WTC11 (cell line): ENCODE measurements at places on chromosomes 3 and 15. TPM values are rescaled to one million over a fixed set of nuclear protein-coding genes. Genes with fewer than 3 reads are reported as not detected.

DNA sequence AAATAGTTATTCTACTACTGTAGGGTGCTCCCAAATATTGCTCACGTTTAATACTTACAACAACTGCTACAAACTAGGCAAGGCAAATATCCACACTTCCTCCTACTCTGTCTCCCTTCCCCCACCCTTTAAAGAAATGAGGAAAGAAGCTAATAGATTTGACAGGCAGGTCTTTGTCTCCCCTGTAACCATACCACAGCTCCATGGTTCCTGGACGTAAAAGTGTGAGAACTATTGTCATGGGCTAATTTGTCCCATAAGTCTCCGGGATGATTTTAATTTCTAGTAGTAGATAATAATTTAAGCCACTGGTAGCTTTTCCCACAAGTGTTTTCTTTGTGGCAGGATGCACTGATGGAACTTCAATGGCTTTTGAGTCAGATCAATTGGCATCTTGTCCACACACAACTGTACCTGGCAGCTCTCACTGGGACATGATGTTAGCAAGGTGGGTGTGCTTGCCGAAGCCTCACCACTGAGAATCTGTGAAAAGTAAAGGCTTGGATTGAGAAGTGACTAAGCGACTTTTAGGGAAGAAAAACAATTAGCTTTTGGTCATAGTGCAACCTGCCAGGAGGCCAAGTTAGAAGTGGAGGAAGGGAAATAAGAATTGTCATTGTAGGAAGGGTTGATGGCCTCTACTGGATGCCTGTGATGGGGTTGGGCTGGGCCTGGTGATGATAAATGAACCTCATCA lies 1.4 kb upstream of the CPOX start:
- H3K27me3 ChIP-seq = no peaks in the 10 kb centered on the region
- H3K4me1 ChIP-seq = peaks cover 31% of the 10 kb centered on the region
- no peak overlapping the region for H3K27ac ChIP-seq
- H3K36me3 ChIP-seq = peaks cover 14% of the 10 kb centered on the region

DNA sequence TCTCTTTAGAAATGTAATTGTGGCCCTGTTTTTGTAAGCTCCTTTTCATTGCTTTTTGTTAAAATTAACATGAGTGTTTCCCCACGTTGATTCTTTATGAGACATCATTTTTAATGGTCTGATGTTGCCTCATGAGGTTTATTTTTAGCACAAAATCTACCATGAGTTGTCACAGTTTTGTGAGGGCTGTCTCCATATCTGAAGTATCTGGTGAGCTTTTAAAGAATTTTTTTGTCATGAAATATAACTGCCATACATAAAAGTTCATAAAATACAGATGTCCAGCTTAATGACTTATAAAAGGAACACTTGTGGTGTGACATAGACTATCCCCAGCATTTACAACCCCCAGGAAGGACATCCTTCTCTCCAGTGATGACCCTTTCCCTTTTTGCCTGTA lies 34.3 kb upstream of the CEMIP start:
- peaks cover 44% of the 10 kb centered on the region for H3K4me1 ChIP-seq
- H3K36me3 ChIP-seq = peaks cover 3% of the 10 kb centered on the region; the same call in 1 of the 2 replicates
- H3K27me3 ChIP-seq = no peaks in the 10 kb centered on the region
- no peak overlapping the region for H3K4me3 ChIP-seq
- DNase-seq = no peak

DNA sequence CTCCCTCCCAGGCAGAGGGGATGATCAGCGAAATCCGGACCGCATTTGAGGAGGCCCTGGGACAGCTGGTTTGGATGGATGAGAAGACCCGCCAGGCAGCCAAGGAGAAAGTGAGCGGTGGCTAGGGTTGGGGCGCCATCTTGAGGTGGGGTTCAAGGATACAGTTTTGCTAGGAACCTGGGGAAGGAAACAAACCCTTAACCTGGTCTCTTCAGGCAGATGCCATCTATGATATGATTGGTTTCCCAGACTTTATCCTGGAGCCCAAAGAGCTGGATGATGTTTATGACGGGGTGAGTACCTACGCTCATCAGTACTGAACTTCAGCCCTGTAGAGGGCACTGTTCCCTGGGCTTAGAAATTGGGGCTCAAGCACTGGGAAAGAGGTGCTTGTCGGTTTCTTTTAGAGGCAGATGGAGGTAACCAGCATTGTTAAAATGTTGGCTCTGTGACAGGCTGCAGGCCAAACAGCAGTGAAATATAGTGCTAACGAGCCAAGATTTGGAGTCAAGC lies 9.6 kb upstream of the PSMD2 start:
- H3K4me3 ChIP-seq = no peak overlapping the region
- H3K4me1 ChIP-seq = peaks cover 5% of the 10 kb centered on the region; the same call in 1 of the 2 replicates
- no peak overlapping the region for H3K27ac ChIP-seq

- peaks cover 13% of the 10 kb centered on the region; the same call in 1 of the 2 replicates for H3K36me3 ChIP-seq
- H3K4me1 ChIP-seq = peaks cover 4% of the 10 kb centered on the region
- H3K4me3 ChIP-seq = no peak overlapping the region
Measured at GRCh38 chr3:5428607-5429516, 241.4 kb downstream of the EDEM1 start.

- no peak overlapping the region for H3K27ac ChIP-seq
- H3K4me1 ChIP-seq = peaks cover 30% of the 10 kb centered on the region
- no peaks in the 10 kb centered on the region for H3K36me3 ChIP-seq
- no peaks in the 10 kb centered on the region for H3K27me3 ChIP-seq
- no peak for DNase-seq
Measured at GRCh38 chr15:58471348-58471747, 39.6 kb downstream of the LIPC start.

DNA sequence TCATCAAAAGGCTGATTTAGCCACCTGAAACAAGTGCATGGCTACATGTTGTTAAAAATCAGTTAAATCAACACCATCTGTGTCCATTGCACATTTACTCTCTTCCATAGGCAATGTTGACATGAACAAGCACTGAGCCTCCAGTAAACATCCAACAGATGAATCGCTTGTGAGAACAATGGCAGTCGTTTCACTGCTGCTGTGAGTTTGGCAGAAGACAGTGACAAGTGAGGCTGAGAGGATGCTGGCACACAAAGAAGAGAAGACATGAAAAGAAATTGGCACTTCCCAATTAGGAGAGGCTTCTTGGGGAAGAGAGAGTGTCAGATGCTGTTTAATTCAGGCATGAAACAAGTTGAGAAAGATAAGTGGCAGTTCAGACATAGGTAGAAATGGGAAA lies 227.4 kb upstream of the STT3B start:
- H3K4me3 ChIP-seq = no peak overlapping the region
- no peaks in the 10 kb centered on the region for H3K27me3 ChIP-seq

GRCh38 chr3:37417297-37418082 lies 243.1 kb upstream of the LRRFIP2 start:
- H3K4me3 ChIP-seq = no peak overlapping the region
- DNase-seq = no peak
- H3K4me1 ChIP-seq = no peaks in the 10 kb centered on the region
- no peaks in the 10 kb centered on the region for H3K27me3 ChIP-seq
- H3K27ac ChIP-seq = no peak overlapping the region

GRCh38 chr3:49901366-49902339 lies 2.0 kb downstream of the MST1R start:
- no peaks in the 10 kb centered on the region for H3K27me3 ChIP-seq
- DNase-seq = no peak
- H3K4me3 ChIP-seq = no peak overlapping the region
- no peaks in the 10 kb centered on the region for H3K36me3 ChIP-seq

Gene DCBLD2
- 44.5 to 47.9 TPM (median 46.5 TPM) in 3 replicates for total RNA-seq

Gene IL5RA
- not detected in 3 replicates for total RNA-seq

Gene TRPM1
- total RNA-seq = 0.32 to 1.2 TPM (median 0.77 TPM) in 3 replicates

Gene BSN
- total RNA-seq = 1.7 to 2.8 TPM (median 2.4 TPM) in 3 replicates

Gene APEH
- total RNA-seq = 270 to 276 TPM (median 273 TPM) in 3 replicates

Gene AMIGO3
- 3.9 to 5.3 TPM (median 4.3 TPM) in 3 replicates for total RNA-seq

Gene ZDHHC19
- 4.4 to 5.2 TPM (median 4.5 TPM) in 3 replicates for total RNA-seq
